HepG2 (cell line): ENCODE measurements at places on chromosomes 6 and 20.

DNA sequence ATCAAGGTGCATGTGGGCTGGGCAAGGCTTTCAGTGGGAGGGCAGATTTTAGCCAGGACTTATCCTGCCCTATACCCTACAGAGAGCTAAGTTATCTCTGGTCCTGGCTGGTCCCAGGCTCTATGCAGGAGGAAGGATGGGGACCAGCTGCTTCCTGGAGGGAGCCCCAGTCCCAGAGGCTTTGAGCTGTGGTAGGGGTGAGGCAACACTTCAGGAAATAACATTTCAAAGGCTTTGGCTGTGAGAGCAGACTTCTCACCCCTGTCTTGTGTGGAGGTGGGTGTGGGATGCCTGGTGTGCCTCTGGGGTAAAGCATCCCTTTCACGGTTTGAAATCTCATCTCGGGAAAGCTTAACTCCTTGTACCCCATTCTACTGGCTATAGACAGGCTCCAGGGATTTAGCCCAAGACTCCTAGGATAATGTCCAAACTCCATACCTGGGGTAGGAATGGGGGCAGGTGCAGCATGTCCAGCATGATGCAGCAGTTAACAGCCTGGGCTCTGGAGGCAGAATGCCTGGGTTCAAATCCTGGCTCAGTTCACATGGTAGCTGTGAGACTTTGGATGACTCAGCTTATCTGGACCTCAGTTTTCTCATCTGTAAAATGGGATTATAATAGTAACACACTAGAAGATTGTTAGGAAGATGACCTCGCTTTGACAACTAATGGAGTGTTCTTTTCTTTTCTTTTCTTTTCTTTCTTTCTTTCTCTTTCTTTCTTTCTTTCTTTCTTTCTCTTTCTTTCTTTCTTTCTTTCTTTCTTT lies 27.5 kb upstream of the SIRPA start:
- DNase-seq = no peak

DNA sequence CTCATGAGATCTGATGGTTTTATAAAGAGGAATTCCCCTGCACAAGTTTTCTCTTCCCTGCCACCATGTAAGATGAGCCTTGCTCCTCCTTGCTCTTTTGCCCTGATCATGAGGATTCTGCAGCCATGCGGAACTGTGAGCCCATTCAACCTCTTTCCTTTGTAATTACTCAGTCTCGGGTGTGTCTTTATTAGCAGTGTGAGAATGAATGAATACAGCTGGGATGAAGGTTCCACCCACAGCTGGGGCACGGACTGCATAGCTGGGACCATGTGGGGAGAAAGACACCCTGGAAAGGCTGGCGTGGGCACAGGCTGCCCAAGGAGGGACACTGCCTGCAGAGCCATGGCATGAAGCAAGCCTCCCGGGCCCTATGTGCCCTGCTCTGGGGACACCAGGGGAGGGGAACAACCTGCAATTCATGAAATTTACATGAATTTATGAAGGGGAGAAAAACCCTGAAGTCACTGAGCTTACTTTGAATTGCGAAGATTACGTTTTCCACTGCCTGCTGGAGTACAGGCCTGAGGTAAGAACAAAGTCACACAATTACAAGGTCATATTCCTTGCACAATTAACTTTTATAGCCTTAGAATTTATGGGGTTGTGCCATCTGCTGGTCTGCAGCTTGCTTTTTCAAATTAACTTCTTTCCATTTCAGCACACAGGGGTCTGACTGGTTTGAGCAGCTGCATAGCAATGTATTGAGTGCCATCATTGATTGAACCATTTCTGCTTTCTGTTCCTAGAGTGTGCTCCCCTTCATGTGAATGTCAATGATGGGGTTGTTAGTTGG lies 46.2 kb downstream of the SLC22A1 start:
- no peak for DNase-seq

DNA sequence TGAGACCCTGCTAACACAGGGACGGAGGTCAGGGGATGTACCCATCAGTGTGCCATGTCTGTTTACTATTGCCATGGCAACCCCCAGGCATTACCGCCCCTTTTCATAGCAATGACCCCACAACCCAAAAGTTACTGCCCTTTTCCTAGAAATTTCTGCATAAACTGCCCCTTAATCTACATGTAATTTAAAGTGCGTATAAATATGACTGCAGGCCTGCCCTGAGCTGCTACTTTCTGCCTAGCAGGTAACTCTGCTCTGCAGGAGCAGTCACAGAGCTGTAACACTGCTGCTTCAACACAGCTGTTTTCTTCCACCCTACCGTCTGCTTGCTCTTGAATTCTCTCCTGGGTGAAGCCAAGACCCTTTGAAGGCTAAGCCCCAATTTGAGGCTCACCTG lies 57.1 kb upstream of the RPS6KA2 start:
- DNase-seq = no peak

DNA sequence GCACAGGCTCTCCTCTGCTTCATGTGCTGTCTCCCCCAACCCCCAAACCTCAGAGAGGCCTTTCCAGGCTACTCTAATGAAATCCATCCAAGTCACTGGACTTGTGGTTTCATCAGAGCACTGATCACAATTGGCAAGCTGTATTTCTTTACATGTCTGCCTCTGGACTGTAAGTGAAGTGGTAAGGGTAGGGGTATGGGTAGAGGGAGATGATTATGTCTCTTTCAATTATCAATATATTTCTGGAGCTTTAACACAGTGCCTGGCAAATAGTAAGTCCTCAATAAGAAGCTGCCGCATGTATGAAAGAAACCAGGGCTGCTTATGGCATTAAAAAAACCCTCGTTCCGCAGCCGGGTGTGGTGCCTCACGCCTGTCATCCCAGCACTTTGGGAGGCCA lies 5.4 kb downstream of the TRERF1 start:
- no peak for DNase-seq

GRCh38 chr6:1622851-1623768 lies 13.4 kb downstream of the FOXC1 start:
- no peak for DNase-seq

DNA sequence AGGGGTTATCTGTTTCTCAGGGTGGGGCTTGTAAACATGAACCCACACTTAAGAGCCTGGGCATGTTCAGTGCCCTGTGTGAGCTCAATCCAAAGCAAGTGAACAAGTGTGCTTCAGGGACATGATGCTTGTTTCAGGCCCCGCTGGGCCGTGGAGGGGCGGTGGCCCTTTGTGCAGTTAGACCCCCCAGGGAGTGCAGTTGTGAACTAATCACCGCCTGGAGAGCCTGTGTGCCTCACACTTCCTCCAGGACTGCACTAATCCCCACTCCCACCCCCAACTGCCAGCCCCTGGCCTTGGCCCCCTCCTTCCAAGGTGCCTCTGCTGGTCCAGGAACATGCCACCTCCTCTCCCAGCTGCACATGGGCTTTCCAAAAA lies 58.1 kb downstream of the RREB1 start:
- no peak for DNase-seq

GRCh38 chr6:52557389-52558265 lies 19.2 kb downstream of the TRAM2 start:
- DNase-seq = no peak

GRCh38 chr6:147136057-147136456 lies 68.2 kb upstream of the STXBP5 start:
- no peak for DNase-seq

DNA sequence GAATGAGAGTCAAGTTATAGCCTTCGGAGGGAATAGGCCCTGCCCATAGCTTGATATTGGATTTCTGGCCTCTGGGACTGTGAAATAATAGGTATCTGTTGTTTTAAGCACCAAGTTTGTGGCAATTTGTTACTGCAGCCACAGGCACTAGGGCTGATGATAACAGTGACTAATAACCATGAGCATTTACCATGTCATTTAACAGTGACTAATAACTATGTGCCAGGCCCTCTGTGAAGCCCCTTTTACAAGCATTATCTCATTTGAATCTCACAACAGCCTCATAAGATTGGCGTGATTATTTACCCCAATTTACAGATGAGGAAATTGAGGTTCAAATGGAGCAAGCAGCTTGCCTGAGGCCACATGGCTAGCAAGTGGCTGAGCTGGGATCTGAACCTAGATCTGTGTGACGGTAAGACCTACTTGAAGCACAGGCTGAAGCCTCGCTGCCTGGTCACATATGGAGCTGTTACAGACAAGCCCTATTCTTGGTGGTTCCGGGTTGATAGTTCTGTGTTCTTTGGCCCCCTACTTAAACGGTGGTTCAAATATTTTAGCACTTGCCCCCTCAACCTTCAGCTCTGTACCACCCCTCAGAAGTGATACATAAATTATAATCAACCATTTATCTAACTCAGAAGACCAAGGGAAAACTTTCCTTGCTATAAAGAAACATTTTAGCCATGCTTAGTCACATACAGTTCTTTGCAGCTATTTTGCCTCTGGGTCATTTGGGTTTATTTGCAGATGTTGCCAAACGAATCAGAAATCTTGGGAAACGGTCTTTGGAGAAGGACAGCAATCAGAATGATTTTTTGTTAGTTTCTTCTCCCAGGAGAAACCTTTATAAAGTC lies 98.3 kb downstream of the ELOVL5 start:
- DNase-seq = no peak

GRCh38 chr20:11053310-11053709 lies 379.5 kb upstream of the JAG1 start:
- no peak for DNase-seq

- no peak for DNase-seq
Measured at GRCh38 chr6:167720456-167721285, 106.0 kb upstream of the AFDN start.

DNA sequence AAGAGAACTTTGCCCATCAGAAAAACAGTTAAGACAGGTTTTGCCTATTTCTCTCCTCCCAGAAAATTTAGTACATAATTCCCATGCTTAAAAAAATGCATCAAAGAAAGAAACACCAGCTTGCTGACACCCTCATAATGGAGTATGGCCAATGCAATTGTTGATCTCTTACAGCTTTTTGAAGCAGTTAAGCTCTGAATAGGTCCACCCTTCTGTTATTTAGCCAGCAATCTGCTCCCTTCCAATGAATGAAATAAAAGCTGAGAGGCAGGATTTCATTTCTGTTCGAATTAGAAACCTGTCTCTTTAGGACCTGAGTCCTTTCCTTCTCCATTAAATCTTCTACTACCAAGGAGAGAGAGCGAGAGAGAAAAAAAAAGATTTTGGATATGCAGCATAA lies 288.7 kb downstream of the RNF144B start:
- no peak for DNase-seq

- DNase-seq = no peak
Measured at GRCh38 chr20:33019465-33020277, 11.8 kb upstream of the BPIFB6 start.

DNA sequence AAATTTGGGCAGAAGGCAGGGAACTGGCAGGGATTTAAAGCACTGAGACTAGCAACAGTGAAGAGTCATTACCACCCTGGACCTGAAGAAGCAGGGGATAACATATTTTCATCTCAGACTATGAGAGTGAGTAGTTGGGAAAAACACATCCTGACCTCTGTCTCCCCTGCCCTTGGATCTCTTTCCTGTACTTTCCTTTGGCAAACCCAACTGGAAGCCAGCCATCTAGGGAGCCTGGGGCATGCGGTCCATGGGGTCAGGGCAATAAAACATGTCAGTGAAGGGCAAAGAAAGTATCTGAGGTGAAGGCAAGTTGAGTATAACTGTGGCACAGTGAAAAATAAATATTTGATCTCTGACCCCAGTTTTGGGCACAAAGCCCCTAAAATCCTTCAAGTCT lies 698.2 kb downstream of the DOK5 start:
- no peak for DNase-seq

DNA sequence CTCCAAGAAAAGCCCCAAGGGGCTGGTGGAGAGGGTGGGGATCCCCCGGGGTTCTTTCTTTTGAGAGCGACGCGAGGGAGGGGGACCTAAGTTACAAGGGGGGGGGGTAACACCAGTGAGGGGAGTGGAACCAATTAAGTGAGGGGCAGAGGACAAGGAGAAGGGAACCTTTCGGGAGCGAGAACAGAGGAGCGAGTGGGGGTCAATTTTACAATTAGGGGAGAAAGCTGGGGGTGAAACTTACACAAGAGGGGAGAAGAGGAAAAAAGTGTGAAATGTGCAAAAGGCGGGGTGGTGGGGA lies 548 bp downstream of the SALL4 start:
- DNase-seq = no peak

- no peak for DNase-seq
Measured at GRCh38 chr6:49790341-49790740, 3.3 kb upstream of the PGK2 start.

- DNase-seq = no peak
Measured at GRCh38 chr6:18465410-18466154, 78.4 kb downstream of the RNF144B start.

- no peak for DNase-seq
Measured at GRCh38 chr6:15303920-15304291, 58.0 kb downstream of the JARID2 start.

DNA sequence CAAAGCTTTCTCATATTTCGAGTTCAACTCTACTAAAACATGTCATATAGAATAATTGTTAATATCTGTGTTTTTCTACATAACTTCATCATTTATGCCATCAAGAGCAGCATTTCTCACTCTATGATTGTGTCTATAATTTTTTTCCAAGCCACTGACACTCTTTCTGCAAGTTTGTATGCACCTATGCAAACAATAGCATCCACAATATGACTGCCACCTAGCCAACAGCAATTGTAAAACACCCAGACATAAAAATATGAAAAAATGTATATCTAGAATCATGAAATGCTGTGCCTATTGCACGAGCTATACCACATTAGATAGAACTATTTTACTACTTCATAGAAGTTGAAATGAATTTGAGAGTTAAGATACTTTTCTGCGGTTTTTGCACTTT lies 286.5 kb upstream of the MARCKS start:
- DNase-seq = no peak
